Caco-2 (cell line): ENCODE measurements at places on chromosomes 7 and 10. TPM values are rescaled to one million over a fixed set of nuclear protein-coding genes. Genes with fewer than 3 reads are reported as not detected.

DNA sequence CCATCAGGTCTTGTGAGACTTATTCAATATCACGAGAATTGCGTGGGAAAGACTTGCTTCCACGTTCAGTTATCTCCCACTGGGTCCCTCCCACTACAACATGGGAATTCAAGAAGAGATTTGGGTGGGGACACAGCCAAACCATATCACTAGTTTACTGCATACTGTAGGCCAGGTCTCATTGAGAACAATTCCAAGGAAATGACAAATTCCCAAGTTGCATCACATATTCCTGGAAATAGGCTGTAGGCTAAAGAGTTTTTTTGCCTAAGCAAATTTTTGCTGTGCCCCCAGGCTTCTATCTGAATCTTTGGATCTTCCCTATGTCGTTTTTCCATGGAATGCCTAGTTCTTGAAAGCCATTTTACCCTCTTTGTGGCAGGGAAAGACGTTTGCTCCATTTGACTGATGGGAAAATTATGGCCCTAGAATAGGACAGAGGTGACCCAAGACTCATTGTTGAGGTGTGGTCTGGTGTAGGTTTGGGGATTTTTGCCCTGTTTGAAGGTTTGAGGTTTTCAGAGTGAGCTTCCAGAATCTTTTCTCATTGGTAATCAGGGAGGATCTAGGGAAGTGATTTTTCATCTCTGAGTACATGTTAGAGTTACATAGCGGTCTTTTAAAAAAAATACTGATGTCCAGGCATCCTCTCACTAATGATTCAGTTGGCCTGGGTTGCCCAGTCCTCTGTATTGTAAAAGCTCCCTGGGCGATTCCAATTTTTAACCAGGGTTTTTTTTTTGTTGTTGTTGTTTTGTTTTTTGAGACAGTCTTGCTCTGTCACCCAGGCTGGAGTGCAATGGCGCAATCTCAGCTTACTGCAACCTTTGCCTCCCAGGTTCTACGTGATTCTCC lies 44.4 kb downstream of the TACR2 start:
- no peak for DNase-seq

- no peak for DNase-seq
Measured at GRCh38 chr7:4159761-4160554, 522.1 kb upstream of the FOXK1 start.

GRCh38 chr7:32670110-32671025 lies 175.1 kb downstream of the AVL9 start:
- peak; percentile 31 for DNase-seq

EMX2 gene
- 4.7 and 4.9 TPM in 2 replicates for total RNA-seq

DNA sequence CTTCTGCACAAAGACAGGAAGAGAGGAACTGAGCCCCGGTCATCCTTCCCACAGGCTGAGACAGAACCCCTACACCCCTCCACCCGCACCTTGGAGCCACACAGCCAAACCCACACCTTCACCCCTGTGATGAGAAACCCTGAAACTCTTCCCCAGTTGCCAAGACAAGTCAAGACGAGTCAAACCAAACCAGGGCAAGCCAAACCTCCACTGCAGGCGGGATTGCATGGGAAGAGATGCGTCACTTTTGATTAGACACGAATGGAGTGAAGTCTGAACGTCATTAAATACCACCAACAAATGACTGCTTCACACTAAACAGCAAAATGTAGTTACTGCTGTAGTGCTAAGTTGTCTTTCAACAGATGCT lies 73.8 kb downstream of the PRPF18 start:
- no peak for DNase-seq

- no peak for DNase-seq
Measured at GRCh38 chr7:142476077-142476476, 218.2 kb upstream of the PRSS58 start.

- no peak for DNase-seq
Measured at GRCh38 chr7:17488829-17489228, 190.4 kb downstream of the AHR start.

FGFBP3 gene
- 3.3 and 3.6 TPM in 2 replicates for total RNA-seq

DNA sequence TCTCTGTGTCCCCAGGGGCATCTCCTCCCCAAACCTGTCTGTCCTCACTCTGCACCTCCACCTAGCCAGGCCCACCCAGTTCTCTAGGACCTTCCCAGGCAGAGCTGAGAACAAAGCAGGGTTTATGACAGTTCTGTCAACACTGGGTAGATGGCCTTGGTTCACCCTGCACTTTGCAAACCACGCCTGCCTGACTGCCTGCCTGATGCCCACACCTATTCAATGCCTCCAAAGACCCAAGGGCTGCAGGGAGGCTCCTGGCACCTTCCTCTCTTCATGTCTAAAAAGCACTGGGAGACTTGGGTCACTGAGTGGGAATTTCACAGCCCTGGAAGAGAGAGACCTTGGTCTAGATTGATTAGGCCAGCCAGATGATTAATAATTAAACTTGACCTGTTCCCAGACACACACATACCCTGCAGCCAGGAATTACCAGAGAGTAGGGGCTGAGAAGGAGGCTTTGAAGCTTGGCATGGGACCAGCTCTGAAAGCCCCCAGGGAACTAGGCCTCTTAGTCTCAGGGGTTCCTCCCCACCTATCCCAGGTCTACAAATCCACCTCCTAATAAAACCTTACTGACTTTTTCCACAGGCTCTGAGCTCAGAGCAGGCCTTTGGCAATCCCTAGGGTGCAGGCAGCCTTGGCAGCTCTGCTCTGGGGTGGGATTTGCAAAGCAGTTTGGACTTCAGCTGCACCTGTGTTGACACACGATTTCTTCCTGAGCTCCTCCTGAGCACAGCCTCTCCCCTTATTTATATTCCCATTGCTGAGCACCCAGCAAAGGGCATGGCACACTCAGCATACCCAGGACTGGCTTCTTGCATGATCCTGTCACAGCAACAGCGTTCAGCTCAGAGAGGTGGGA lies 25.7 kb upstream of the PDCD4 start:
- DNase-seq: peak; percentile 67

DNA sequence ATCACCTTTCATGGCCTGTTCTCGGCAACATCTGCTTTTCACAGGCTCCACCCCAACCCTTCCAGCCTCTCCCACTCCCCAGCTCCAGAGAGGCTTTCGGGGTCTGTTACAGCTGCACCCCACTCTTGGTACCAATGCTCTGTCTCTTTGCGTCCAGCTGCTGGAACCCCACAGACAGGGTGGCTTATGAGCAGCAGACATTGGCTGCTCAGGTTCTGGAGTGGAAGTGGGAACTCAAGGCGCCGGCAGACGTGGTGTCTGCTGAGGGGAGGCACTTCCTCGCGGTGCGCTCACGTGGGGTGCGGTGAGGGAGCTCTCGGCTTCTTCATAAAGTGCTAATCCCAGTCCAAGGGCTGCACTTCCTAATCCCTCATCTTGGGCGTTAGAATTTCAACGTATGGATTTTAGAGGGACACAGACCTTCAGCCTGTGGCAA lies 185.7 kb downstream of the ELFN1 start:
- DNase-seq: peak; percentile 18

GRCh38 chr7:81606078-81606863 lies 163.6 kb downstream of the HGF start:
- DNase-seq: no peak

GRCh38 chr7:55440040-55440690 lies 75.0 kb downstream of the LANCL2 start:
- no peak for DNase-seq

- DNase-seq: no peak
Measured at GRCh38 chr10:74949034-74949832, 122.8 kb downstream of the KAT6B start.

LBX1 gene
- not detected in 2 replicates for total RNA-seq

DNA sequence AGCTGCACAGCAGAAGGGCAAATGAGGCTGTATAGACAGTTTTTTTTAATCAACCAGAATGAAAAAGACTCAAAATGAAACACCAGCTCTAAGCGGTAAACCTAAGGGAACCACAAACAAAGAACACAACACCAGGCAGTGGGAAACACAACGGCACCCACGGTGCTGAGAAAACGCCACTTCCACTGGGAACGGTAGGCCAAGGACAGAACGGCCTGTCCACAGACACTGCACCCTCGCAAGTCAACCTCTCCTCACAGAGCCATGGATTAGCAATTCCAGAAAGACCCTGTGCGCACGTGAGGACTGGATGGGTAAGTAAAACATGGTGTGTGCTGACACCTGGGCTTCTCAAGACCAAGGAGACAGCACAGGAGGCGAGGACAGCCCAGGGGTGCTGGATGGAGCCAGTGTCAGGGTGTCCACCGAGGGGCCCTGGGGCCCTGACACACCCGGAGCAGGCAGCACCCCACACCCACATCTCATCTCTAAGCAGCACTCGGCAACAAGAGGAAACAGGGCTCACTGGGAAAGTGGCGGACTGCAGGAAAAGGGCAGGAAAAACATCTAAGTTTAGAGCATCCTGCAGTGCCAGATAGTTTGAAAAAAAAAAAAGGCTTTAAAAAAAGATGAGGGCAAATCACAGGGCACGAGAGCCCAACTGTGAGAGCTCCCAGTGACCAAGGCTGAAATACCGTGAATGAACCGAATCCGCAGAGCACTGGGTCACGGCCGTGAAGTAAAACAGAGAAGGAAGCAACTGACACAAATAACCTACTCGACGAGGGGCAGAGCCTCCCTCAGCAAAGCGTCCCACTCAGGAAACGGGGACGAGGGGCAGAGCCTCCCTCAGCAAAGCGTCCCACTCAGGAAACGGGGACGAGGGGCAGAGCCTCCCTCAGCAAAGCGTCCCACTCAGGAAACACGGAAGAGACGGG lies 120.2 kb downstream of the MAD1L1 start:
- DNase-seq: no peak

DNA sequence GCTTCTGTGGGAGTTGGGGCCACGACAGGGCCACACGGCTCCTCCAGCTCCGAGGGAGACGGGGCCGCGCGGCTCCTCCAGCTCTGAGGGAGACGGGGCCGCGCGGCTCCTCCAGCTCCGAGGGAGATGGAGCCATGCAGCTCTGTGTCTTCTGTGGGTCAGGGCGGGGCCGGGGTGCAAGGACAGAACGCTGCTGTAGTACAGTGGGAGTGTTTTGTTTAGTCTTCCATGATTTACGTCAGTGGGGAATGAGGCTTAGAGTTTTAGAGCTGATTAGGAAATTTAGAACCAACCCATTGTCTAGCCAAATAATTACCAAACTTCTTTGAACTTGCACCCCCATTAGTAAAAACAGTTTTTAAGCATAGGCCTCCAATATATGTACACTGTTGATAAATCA lies 32.9 kb upstream of the PRKAR1B start:
- DNase-seq: no peak

- peak; percentile 45 for DNase-seq
Measured at GRCh38 chr7:144834641-144835144, 1.2 kb downstream of the TPK1 start.
